Astrocyte (in vitro differentiated cells and primary cell): ENCODE measurements at places on chromosomes 5 and 9. TPM values are rescaled to one million over a fixed set of nuclear protein-coding genes. Genes with fewer than 3 reads are reported as not detected.

GRCh38 chr5:1173485-1174070, 27.8 kb upstream of the SLC6A19 start:
- no peak for DNase-seq

GRCh38 chr5:151363673-151364072, 16.3 kb upstream of the SLC36A2 start:
- DNase-seq: no peak

GRCh38 chr9:35864695-35865255, 5.4 kb downstream of the OR13J1 start:
- no peak for DNase-seq

- no peak for DNase-seq
Observed at GRCh38 chr9:23606107-23606506, 219.9 kb downstream of the ELAVL2 start.

GRCh38 chr9:38211002-38211401, 142.0 kb upstream of the SHB start:
- DNase-seq: no peak

DNA sequence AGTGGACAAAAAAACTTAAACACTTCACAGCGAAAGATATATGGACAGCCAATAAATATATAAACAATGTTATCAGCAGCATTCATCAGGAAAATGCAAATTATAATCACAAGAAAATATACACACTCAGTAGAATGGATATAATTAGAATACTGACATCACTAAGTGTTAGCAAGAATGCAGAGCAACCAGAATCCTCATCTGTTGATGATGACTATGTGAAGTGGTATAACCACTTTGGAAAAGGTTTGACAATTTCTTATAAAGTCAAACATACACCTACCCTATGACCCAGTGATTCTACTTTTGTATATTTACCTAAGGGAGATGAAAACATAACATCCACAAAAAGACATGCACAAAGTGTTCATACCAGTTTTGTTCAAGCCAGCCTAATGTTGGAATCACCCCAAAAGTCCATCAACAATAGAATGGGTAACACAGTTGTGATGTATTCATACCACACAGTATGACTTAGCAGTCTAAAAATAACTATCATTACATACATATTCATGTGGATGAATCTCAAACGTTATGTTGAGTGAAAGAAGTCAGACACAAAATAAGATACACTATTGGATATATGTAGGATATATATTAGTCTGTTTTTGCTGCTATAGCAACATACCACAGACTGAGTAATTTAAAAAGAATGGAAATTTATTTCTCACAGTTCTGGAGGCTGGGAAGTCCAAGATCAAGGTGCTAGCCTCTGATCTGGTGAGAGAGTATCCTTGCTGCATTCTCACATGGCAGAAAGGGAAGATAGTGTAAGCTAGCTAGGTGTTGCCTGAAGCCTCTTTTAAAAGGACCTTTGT, 148.8 kb upstream of the ADAMTSL1 start:
- DNase-seq: peak; percentile 29

DNA sequence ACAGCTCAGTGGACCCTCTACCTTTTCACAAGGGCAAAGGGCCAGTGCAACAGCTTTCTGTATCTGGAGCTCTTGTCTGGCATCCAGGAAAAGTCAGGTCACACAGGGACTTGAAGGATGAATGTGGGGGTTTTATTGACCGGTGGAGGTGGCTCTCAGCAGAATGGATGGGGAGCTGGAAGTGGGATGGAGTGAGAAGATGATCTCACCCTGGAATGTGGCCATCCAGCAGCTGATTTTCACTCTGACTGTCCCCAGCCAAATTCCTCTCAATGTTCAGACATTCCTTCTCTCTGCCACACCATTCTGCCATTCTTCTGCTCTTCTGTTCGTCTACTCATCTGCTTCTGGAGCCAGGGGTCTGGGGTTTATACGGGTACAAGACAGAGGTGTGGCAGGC, 1119.9 kb downstream of the TAF11L14 start:
- DNase-seq: no peak

GRCh38 chr9:126144603-126145456, 181.8 kb upstream of the MVB12B start:
- no peak for DNase-seq

DNA sequence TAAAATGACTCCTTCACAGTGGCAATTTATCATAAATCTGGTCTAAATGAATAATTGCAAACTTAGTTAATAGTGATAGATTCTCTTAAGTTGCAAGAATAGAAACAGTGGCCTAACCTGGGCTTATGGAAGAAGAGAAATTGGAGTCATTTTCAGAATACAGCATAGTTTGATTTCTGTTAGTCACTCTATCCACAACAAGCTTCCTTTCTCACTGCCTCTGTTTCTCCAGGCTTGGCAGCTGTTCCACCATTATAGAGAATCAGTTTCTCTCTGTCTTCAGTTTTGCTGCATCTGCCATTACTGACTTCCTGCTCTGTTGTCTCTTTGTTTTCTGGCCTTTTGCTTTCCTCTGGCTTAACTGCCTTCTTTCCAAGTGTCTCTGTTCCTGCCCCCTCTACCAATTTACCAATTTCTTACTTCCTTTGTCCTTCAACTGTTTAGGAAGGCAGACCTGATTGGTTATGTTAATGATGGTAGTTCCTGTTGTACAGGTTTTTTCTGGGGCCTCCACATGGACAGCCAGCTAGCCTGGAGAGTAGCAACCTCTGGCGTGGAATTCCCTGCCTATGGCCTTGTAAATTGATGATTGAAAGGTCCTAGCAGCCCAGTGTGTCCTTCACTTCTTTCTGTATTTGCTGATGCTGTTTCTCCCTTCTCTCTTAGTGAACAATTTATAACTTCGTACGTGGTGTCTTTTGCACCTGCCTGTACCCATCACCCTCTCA, 75.9 kb upstream of the RASGRF2 start:
- DNase-seq: no peak

DNA sequence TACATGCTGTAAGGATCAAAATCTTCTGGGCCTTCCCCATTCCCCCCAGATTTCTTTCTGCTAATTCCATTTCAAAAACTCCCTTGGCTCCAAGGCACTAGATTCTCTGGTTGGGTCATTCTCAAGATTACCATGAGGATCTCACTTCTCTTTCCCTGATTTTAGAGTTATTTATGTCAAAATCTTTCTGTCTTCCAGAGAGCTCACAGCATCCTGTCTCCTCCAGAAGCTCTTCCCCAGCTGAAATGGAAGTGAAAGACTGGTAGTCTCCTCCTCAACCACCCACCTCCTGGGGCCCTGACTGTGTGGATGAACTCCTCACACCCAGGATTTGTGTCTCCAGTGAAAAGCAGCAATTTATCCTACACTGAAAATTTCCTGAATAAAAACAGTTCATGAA, 11.9 kb upstream of the ZNF366 start:
- no peak for DNase-seq

DNA sequence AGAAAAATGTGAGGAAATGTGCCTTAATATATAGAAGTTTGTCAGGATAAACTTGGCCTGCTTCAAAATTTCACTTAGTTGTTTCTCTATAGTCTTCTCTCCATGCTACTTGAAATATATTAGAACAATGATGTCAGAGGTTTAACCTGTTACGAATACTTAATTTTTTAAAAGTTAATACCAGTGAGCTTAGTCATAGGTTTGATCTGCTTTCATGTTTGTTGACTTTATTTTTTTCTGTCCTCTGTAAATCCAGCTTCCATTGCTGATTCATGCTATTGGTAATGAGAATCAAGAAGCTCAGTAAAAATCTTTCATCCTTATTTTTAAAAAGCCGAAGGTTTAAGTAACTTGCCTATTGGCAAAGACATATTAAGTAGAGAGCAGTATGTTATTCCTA, 27.9 kb downstream of the BDP1 start:
- DNase-seq: peak; percentile 89

DNA sequence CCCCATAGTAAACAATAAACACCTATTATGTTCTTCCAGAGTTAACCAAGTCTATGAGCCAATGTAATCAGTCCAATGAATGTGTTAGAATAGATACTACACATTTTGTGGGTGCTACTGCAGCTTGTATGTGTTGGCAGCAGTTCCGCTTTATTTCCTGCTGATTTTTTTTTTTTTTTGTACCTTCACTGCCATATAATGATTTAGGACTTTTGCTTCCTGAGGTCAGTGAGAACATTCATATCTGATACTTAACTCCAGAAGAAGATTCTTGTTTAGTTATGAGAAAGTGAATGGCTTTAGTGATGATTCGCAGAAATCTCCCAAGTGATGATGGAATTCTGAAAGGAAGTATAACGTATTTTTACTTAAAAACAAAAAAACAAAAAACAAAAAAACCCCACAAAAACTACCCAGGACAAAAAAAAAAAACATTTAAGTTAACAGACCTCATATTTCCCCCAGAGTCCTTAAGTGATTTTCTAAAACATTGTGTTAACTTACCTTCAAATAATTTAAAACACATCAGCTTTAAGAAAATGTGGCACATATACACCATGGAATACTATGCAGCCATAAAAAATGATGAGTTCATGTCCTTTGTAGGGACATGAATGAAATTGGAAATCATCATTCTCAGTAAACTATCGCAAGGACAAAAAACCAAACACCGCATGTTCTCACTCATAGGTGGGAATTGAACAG, 24.7 kb upstream of the LMNB1 start:
- no peak for DNase-seq

DNA sequence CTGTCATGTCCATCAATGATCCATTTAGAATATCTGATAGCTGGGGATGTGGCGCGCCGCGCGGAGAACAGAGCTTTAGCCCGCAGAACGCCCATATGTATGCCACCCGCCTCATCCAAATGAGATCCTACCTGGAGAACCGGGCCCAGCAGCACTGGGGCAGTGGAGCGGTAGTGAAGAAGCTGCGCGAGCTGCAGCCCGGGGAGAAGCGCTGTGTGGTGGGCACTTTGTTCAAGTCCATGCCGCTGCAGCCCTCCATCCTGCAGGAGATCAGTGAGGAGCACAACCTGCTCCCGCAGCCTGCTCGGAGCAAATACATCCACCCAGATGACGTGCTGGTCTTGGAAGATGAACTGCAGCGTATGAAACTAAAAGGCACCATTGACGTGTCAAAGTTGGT, 313.7 kb downstream of the NR2F1-AS1 start:
- DNase-seq: no peak

DNA sequence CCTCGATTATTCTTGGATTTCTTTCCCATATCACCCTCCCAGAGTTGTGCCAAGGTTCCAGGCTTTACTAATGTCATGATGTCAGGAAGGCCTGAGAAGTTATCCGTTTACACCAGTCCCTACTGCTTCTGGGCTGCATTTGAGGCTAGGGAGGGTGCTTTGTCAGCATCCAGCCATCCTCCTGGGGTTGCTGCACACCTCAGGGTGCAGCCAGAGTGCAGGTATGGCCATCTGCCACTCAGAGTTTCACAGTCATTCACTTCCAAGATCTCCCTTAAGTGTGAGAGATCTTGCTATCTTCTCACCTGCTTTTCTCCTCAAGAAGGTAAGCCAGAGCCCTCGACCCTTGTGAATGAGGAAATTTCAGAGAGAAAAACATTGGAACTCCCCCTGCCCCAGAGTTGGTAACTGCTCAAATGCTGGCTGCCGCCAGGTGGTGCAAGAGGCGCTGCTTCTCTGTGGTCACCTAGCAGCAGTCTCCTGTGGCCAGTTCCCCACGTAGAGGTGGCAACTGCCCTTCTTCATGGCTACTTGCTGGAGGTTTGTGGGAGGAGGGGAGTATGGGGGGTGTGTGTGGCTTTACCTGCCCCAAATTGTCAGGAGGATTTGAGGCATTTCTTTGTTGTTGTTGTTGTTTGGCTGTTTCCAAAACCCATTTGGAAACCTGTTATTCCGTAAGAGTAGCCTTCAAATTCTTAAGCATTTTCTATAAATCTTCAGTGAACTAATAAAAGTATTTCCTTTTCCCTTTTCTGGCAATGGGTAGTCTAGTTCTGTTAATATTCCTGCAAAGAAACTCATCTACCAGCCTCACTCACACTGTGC, 259.6 kb upstream of the DMRT1 start:
- no peak for DNase-seq

DNA sequence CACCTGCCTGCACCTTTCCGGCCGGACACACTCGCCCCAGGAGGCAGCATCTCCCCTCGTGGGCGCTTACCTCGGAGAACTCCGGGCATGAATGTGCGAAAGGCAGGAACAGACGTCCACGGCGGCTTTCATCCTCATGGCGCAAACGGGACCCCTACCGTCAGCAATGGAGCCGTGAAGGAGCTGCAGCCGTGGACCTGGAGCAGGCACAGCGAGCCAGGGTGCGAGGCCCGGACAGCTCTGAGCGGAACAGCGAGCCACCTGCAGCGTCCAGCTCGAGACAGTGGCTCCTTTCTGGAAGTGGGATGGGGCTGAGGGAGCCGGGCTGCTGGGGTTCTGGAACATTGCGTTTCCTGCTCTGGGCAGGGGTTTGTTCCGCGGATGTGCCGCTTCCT, 7.8 kb upstream of the SLC6A19 start:
- DNase-seq: no peak

- peak; percentile 29 for DNase-seq
Observed at GRCh38 chr5:112253478-112254250, 165.4 kb downstream of the EPB41L4A start.

DNA sequence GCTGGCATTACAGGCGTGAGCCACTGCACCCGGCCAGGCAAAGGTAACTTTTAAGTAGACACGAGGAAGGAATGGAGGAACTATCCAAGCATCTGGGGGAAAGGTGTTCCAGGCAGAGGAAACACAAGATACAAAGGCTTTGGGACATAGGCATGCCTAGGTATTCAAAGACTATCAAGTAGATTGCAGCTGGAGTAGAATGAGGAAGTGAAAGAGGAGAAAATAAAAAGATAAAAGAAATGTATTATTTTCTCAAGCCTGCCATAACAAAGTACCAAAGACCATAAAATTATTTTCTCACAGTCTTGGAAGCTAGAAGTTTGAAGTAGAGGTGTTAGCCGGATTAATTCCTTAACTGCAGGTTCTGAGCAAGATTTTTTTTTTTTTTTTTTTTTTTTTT, 39.9 kb upstream of the GRIN3A start:
- no peak for DNase-seq

DNA sequence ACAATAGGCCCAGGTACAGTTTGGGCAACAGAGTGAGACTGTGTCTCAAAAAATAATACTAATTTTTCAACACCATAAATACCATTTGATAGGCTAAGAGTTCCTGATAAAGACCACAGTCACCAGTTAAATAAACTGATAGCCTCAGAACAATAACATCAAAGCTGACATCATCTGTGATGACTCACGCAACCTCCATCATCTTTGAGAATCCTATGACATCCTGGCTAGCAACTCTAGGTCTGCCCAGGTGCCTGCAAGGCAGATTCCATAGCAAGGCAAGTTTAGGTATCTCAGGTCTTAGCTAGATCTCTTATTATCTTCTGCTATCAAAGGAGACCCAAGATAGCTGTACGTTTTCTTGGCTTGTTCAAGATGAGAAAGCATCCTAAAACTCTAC, 30.5 kb upstream of the UBAP2 start:
- DNase-seq: peak; percentile 49

- DNase-seq: peak; percentile 1
Observed at GRCh38 chr9:99905833-99906402, 536 bp upstream of the STX17 start.

CDH6 gene
- total RNA-seq: 90.1 and 106 TPM in 2 replicates

BNC2 gene
- total RNA-seq: 38.0 and 47.4 TPM in 2 replicates

GZMA gene
- 1.7 and 2.6 TPM in 2 replicates for total RNA-seq

LCN2 gene
- not detected in 2 replicates for total RNA-seq

EQTN gene
- not detected in 2 replicates for total RNA-seq
